Fibroblast of skin of abdomen (primary cell): ENCODE measurements at places on chromosomes 12 and 14.

- DNase-seq, result no peak
Observed at GRCh38 chr12:131121705-131122405, 168.1 kb downstream of the ADGRD1 start.

DNA sequence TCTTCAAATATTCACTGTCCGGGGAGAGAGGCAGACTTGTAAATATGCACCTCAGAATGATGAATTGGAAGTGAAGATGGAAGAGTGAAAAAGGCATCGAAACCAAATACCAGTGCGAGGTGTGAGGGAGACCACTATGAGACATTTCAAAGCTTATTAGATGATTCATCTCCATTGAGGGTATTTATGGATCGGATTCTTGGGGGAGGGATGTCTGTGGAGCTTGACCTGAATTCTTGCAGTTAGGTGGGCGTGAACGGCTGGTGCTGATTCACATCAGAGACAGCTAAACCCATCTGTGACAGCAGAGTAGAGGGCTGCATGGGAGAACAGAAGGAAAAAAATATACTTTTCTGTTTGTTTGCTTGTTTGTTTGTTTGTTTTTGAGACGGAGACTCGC lies 677.2 kb downstream of the AACS start:
- DNase-seq, result no peak

DNA sequence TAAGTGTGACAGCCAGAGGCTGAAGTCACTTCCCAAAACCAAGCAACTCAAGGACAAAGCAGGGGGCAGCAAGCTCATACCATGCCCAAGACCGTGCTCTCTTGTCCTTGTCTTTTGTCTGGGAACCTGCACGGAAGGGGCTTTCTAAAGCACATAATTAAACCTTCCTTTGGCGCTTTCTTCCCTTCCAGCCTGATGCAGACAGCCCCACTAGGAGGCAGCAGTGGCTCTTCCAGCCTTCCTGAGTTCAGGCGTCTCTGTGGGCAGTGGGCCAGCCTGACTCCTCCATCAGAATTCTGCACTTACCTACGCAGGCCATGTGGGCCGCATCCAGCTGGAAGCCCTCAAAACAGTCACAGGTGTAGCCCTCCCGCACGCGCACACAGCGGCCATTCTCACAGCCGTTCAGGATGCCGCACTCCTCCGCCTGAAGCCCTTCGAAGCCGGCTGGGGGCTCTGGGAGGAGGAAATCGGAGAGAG lies 7.6 kb downstream of the ISCA2 start:
- DNase-seq, result peak; percentile 83

GRCh38 chr12:53058674-53059433 lies 9.0 kb downstream of the TNS2 start:
- DNase-seq, result no peak

DNA sequence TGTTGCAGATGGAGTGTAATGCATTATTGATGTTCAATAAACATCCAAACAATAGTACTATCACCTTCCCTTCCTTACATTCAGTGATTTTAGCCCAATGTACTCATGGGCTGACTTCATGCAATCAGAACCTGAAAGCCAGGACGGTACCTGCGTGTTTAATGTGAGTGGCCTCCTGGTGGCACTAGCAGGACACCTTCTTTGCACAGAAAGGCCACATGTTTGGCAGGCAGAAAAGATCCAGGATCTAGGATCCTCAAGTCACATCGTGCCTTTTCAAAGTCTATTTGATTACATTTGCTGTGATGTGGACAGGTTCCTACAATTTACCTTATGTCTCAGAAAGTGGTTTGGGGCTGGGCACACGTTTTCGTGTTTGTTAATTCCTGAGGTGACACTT lies 82.9 kb downstream of the NEDD1 start:
- DNase-seq, result no peak

DNA sequence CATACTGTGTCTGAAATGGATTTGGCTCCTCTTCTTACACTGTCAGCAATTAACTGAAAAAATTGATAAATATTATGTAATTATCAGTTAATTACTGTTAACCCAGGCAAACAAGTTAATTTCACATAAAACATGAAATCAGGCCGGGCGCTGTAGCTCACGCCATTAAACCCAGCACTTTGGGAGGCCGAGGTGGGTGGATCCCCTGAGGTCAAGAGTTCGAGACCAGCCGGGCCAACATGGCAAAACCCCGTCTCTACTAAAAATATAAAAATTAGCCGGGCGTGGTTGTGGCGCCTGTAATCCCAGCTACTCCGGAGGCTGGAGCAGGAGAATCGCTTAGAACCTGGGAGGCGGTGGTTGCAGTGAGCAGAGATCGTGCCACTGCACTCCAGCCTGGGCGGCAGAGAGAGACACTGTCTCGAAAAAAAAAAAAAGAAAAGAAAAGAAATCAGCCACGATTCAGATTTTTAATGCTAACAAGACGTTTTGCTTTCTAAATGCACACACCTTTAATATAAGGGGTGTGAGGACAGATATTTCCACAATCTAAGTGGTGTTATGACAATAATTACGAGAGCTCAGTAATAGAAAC lies 473 bp upstream of the TMEM19 start:
- no peak for DNase-seq

DNA sequence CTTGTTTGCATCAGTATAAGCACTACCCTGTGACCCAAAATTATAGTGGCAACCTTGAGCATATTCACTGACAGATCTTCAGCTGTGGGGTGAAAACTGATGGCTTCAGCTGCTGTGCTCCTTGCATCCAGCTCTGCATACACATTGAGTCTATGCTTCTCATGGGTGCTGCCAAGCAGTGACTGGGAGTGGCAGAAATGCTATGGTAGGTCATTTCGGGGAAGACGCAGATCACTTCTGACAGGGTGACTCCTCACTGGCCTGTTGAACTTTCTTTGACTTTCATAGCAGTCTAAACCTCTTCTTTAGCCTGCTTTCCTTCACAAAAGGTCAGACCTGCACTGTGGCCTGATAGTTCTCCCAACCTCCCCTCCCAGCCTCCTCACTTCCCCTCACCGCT lies 5.6 kb upstream of the ALDH1L2 start:
- DNase-seq, result no peak

GRCh38 chr12:100795174-100795799 lies 711 bp downstream of the ANO4 start:
- DNase-seq, result no peak

DNA sequence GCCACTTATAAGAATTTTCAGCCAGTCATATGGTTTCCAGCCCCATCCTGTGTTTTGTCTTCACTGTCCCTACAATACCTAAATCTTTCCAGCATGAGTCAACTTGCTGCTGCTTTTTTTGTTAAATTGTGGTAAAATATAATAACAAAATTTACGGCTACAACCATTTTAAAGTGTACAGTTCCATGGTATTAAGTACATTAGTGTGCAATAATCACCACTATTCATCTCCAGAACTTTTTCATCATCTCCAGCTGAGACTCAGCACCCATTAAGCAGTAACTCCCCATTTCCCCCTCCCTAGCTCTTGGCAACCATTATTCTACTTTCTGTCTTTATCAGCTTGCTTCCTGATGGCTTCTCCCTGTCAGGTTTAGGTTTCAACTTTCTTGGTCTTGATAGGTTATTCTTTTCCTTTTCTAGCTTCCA lies 39.1 kb downstream of the FRS2 start:
- peak; percentile 80 for DNase-seq

DNA sequence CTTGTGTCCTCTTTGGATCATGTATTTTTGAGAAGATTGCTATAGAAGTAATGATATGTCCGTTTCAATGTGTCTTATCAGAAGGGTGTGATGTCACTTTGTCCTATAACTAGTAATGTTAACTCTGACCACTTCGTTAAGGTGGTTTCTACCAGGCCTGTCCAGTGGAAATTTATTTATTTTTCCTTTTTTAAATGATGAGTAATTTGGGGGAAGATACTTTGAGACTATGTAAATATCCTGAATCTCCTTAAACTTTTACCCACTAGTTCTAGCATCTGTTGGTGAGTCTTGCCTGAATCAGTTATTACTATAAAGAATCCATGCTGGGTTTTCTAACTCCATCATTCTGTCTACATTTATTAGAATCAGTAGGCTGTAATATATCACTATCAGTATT lies 15.3 kb downstream of the EP400 start:
- DNase-seq, result no peak

- DNase-seq, result no peak
Observed at GRCh38 chr12:118650586-118650960, 274.2 kb downstream of the SUDS3 start.

- DNase-seq, result no peak
Observed at GRCh38 chr12:82378997-82379396, 20.7 kb downstream of the METTL25 start.

- DNase-seq, result no peak
Observed at GRCh38 chr12:50203691-50204090, 36.5 kb upstream of the CERS5 start.

DNA sequence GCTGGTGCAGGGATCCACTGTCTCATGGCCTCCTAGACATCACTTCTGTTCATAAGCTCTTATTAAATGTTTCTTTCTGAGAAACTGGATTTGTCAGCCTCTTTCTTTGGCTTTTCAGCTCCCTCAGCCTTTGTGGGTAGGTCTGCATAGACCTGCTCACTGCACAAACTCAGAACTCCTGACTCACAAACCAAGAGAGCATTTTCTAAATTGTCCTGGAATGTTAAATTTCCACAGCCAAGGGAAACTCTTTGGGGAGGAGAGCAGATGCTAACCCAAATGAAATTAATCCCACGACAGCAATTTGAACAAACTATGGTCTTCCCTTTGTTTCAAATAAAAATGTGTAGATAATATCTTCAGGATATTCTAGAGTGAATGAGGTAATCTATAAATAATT lies 19.5 kb upstream of the CERS5 start:
- DNase-seq, result peak; percentile 84

- no peak for DNase-seq
Observed at GRCh38 chr14:64088647-64088964, 205.6 kb downstream of the ESR2 start.

- peak; percentile 22 for DNase-seq
Observed at GRCh38 chr14:103260629-103261124, 73.4 kb upstream of the EIF5 start.

DNA sequence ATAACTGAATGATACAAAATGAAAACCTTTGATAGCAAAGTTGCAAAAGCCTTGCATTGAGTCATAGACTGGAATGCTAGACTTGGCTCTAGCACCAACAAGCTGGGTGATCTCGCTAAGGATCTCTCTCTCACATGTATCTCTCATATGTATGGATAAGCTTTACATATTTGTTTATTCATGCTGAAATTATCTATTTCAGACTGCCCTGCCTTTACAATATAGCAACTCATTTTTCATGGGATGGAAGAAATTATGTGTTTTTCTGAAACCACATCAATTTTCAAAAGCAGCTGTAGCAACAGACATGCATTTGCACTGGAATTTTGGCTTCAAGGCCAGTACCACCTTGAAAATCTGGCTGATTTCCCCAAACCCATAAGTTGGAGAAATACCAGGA lies 11.4 kb downstream of the RERG start:
- DNase-seq, result peak; percentile 94

DNA sequence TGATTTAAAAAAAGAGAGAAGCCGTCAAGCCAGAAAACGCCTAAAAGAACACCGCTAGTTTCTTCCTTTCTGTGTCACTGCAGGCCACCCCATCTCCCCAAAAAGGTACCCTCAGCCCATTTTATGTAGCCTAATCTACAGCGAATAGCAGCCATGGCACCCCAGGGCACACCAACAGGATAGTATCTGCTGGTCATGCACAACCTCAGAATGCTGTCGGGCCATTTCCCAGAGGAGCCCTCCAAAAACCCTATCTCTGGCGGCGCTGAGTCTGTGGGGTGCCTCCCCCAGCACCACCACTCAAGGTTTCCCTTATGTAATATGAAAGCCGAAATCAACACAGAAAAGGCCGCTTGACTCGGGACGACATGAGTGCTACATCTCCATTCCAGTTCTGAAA lies 98.9 kb downstream of the BCL11B start:
- DNase-seq, result no peak

GRCh38 chr14:51145246-51145645 lies 50.3 kb upstream of the TRIM9 start:
- peak; percentile 4 for DNase-seq

GRCh38 chr12:4974217-4974616 lies 64.5 kb downstream of the KCNA1 start:
- no peak for DNase-seq

DNA sequence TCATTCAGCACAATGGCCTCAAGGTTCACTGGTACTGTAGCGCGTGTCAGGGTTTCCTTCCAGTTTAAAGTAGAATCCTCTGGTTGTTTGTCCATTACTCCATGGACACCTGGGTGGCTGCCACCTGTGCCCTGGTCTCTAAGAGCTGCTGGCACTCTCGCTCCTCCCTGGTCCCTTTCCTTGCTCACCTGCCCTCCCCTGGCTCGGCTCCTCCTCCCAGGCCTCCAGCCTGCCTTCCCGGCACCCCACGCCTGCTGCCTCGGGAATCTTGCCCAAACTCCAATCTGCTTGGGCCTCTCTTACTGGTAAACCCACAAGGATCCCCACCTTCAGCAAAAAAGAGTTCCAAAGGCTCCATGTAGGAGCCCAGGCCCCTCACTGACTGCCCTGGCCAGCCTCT lies 154.4 kb upstream of the DIO3 start:
- DNase-seq, result no peak

DNA sequence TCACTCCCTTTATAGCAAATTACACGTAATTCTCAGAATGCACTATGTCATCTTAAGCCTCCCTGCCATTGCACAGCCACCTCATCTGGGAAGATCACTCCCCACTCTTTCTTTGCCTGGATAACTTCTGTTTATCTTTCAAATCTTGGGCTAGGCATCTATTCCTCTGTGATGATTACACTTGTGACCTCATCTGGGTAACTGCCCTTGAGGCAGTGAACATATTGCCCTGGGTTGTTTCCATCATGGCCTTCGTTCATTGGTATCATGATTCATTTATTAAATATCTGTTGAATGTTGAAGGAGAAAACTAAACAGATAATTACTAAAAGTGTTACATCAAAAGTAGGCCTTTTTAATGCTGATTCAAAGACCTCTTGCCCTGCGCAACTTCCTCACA lies 26.2 kb upstream of the PDE3A start:
- peak; percentile 14 for DNase-seq

- DNase-seq, result no peak
Observed at GRCh38 chr12:108595711-108596647, 1.9 kb downstream of the TMEM119 start.

GRCh38 chr12:131229426-131230339 lies 276.0 kb downstream of the ADGRD1 start:
- no peak for DNase-seq

- DNase-seq, result peak; percentile 93
Observed at GRCh38 chr12:106136263-106136662, 2.5 kb downstream of the NUAK1 start.

DNA sequence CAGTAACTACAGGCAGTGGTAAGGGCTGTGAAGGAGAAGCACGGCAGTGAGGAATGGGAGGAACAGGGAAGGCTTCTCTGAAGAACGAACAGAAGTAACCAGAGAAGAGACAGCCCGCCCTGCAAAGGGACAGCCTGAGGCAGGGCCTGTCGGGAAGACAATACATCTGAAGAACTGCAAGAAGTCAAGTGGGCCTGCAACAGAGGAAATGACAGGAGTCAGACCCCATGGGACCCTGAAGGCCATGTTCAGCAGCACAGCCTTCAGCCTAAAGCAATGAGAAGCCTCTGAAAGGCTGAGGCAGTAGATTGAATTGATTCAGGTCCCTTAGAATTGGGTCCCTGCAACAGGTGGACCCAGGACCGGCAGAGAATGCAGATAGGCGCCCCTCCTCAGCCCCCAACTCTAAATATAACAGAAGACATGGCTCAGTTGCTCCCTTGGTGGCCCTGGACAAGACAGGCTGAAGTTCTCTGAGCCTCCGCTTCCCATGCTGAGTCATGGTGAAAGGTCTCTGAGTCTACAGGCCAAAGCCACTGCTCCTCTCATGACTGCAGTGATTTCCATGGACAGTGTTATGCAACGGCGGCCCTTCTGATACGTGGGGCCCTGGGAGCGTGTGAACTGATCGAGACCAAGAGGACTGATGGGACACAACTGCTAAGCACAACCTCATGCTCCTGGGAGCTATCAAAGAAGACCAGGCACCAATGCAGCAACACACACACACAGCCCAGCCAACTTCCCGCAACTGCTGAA lies 10.8 kb upstream of the ACTR6 start:
- no peak for DNase-seq
